ENCODE measurements at places on chromosomes 7 and 10.

DNA sequence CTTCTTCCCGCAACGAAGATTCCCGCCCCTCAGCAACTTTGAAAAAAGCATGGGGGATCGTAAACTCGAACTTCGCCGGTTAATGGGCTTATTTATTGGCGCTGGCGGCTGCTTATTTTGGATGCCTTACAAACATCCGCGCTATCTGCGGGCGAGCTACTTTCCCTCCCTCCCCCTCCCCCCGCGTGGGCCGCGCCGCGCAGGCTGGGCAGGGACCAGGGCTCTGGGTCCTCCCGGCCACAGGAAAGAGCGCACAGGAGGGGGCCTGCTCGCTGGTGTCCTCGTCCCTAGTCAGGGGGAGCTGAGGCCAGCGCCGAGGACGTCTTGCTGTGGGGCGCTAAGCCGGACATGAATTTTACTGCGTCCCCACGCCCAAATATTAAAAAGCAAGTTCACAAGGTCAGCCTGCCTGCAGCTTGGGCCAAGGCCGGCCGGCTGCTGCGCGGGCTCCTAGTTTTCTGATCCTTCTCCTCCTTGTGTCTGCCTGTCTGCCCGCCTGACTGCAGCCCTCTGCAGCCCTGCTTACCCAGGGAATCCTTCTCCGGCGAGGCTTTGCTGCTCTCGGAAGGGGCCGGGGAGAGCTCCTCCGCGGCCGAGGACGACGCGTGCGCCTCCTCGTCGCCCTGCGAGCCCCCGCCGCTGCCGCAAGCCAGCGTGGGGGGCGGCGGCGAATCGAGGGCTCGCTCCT is 1.2 kb downstream of the HOXA10 start:
- no peak for DNase-seq

DNA sequence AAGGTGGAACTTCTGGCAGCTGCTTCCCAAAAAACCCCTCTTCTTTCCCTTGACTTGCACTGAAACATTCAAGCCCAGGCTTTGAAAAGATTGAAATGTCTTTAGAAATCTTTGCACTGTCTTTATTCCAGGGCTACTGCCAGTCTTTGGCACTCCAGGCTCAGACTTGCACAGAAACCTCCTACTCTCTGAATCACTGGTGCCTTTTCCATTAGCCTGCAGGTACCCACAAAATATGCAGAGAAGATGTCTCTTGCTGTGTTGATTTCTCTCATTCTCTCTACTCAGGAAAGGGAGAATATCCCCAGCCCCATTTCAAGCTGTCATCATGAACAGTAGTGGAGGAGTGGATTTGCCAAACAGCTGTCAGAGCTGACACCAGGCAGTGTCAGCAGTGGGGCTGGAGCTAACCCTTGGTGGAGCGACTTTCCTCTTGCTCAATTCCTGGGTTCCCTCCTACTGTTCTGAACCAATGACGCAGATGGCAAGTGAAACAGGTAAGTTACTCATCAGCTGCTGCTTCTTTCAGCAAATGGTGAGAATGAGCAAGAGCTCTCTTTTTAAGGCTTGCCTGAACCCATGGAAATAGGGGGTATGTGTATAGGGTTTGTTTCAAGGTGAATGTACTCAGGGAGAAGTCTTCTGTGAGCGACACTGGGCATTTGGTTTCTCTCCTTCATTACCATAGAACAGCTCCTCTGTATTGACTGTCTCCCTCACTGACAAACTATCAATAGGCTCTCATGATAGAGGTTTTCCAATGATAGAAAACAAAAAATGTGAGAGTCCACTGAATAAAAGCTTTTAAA is 362.4 kb downstream of the ADRA2A start:
- DNase-seq, result no peak

DNA sequence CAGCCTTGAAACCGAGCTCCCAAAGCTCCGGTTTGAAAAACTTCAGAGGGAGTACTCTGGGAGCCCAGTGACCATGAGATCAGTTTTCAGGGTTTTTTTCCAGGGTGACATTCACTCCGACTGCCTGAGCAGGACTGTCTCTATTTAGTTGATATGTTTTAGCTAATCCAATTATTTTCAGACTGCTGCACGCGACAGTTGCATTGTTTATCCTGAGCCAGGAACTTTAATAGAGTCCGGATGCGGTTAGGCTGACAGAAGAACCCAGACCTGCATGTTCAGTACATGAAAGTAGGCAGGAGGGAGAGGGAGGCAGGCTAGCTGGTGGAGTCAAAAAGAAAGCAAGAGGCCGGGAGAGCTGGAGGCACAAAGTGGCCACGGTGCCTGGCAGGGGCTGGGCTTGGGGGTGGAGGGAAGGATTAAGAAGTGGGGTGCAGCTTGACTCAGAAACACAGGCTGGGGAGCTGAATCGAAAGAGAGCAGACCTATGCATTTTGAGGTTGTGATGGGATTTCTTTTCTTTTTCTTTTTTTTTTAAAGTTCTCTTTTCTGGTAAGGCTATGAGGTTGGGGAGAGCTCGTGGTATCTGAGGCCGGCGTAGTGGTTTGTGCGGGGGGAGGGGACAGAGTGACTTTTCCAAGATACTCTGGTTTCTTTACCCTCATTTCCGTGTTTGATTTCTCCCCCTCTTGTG is 5.7 kb downstream of the GATA3 start:
- no peak for DNase-seq

DNA sequence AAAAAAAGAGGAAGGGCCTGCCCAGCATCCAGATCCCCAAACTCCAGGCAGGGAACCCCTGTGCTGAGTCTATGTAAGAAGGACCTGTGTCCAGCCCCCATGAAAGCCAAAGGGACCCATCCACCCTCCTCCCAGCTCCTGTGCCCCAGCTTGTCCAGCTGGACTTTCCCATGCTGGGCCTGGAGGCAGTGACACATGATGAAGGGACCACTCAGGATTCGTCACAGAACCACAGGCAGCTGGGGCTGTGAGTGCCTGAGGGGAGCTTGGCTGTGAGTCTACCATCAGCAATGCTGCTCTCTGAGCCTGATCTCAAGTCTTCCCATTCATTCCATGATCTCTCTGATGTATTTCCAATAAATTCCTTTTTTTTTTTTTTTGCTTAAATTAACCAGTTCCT is 36.2 kb upstream of the MNX1 start:
- DNase-seq, result no peak

DNA sequence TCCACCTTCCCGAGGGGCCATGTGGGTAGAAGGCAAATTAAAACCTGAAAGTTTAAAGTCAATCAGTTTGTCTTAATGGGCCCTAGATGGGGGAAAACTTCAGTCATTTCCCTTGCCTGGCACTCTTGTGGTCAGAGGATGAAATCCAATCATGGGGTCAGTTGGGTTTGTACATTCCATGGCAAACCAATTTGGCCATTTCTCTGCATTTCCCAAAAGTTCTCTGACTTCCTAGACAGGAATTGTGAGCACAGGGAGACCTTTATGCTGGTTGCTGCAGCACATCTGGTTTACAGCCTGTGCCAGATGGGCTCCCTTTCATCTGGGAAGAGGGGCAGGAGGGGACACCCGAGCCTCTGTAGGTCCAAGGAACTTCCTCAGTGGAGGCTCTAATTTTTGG is 113.0 kb downstream of the CYP26A1 start:
- no peak for DNase-seq

GRCh38 chr7:48402721-48403120 is 231.5 kb downstream of the ABCA13 start:
- DNase-seq, result no peak

DNA sequence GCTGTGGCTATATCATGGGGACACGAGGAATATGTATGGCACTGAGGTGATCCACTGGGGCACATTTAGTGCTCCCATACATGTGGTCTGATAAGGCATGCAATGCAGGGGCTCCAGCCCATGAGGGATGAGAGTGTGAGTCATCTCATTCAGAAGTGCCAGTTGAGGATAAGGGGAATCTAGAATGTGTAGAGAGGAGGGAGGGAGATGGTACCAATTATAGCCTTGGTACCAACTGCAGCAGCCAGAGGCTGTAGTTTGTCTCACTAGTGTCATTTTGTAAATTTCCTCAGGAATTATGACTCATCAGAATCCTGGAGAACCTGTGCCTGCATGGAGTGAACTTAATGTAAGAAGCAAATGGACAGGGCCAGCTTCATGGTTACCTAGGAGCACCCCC is 46.2 kb downstream of the LAMB4 start:
- DNase-seq, result no peak

GRCh38 chr7:21550821-21551531 is 8.1 kb downstream of the DNAH11 start:
- no peak for DNase-seq

DNA sequence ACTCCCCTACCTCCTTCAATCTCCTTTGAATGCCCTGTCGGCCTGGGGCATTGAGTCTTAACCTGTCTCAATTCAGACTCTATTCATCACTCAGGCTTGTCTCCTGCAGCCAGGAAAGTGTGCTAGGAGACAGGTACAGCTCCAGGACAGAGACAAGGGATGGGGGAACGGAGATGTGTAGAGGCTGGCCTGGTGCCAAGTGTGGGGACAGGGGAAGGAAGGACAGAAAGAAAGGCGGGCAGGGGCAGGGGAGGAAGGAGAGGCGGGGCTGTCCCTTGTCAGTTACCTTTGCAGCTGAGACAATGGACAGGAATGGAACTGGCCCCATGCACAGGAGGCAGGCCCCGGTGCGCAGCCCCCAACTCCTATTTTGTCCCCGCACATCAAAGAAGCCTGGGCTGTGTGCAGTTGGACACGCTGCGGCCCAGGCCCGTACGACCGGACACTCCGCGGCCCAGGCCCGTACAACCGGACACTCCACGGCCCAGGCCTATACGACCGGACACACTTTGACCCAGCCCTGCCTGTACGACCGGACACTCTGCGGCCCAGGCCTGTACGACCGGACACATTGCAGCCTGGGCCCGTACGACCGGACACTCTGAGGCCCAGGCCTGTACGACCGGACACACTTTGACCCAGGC is 36.9 kb downstream of the CHST15 start:
- no peak for DNase-seq

- no peak for DNase-seq
Measured at GRCh38 chr10:132593900-132594876, 56.6 kb downstream of the INPP5A start.
